Choroid plexus epithelial cell (primary cell): ENCODE measurements at places on chromosomes 2 and 18.
A peak's percentile ranks its signal among the peaks of the same experiment; 100 is the strongest.

DNA sequence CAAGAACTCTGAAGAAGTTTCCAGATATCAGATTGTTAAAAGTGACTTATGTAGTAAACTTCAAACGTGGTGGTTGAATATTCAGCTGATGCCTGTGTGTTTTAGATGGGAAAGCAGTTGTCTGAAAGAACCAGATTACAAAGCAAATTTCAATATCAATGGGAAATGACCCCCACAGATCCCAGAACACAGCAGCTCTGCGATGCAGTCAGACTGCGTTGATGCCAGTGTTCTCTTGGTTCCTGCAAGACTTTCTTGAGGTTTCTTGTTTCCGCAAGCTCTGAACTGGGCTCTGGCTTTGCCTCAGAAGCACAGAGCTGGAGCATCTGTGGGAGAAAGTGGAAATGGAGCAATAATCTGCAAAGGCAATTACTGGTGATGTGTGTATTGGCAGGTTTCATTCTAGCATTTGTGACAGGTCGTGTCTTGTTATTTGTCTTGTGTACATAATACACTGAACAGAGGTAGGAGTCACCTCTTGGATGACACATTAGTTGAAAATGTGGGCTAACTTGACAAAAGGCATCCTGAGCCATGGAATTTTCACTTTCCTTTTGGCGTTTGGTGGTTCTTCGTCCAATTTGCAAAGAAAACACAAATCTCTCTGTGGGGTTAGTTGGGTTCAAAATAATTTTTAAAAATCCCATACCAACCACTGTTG lies 10.8 kb upstream of the LYPD6B start:
- DNase-seq, result no peak

GRCh38 chr2:172223601-172224054 lies 120.9 kb upstream of the DLX2 start:
- no peak for DNase-seq

DNA sequence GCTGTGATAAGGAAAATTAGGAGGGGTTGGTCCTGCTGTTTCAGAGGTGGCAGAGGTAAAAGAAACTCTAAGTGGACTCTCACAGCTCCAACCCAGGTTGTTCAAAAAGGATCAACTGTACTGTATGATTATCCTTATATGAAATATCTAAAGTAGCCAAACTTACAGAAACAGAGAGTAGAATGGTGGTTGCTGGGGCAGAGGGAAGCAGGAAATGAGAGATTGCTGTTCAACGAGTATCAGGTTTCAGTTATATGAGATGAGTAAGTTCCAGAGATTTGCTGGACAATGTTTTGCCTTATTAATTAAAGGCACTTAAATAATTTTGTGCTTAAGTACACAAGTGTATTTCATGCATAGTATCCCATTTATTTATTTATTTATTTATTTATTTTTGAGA lies 972.0 kb upstream of the LRRTM1 start:
- no peak for DNase-seq

- DNase-seq, result no peak
Observed at GRCh38 chr2:214699236-214699635, 110.2 kb downstream of the BARD1 start.

DNA sequence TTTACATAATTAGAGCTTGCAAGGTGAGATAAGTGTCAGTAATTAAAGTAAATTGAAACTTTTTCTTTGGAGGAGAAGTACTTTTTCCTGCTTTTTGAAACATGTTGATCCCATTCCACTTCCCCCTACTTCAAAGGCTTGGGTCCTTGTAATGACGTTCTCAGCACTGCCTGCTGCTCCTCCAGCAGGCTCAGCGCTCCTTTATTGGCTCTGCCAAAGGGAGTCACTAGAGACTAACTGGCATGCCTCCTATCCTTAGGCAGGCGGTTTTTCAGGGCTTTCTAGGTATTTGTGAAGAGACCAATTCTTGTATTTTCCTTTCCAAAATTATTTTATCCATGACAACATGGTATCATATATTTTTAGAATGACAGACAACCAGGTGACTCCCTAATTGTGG lies 43.9 kb upstream of the ACADL start:
- DNase-seq, result no peak

DNA sequence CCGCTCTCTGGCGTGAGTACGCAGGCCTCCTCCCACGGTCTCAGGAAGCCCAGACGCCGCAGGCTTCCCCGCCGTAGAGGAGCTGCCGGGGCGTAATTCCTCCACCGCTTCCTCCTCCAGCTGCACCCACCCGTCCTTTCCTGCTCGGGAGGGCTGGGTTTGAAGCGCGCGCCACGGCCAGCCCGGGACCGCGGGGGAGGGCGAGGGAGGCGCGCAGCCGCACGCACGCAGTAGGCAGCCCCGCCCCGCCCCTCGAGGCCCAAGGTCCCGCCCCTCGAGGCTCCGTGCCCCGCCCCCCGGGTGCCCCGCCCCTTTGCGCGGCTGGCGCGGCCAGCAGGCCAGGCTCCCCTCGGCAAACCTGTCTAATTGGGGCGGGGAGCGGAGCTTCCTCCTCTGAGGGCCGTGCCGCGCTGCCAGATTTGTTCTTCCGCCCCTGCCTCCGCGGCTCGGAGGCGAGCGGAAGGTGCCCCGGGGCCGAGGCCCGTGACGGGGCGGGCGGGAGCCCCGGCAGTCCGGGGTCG lies at the start of gene MALT1:
Gene MALT1 (plus strand): TSS at position 355 of the 521 bp plus-strand sequence. CDS start 179 bp downstream, outside the sequence.
- DNase-seq, result peak; percentile 89

DNA sequence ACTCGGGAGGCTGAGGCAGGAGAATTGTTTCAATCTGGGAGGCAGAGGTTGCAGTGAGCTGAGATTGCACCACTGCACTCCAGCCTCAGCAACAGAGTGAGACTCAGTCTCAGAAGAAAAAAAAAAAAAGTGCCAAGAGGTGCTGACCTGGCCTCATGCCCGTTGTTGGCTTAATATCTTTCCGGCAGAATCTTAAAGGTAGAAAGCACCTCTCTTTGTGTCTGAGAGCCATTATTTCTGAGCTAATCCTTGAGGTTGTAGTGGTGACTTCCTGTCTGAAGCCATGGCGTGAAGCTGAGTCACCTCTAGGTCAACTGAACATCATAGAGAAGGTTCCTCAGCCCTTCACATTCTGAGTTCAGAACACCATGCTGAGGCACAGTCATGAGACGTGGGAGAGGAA lies 60.4 kb downstream of the WDSUB1 start:
- peak; percentile 84 for DNase-seq

GRCh38 chr2:17148407-17149145 lies 369.7 kb downstream of the RAD51AP2 start:
- DNase-seq, result peak; percentile 55

DNA sequence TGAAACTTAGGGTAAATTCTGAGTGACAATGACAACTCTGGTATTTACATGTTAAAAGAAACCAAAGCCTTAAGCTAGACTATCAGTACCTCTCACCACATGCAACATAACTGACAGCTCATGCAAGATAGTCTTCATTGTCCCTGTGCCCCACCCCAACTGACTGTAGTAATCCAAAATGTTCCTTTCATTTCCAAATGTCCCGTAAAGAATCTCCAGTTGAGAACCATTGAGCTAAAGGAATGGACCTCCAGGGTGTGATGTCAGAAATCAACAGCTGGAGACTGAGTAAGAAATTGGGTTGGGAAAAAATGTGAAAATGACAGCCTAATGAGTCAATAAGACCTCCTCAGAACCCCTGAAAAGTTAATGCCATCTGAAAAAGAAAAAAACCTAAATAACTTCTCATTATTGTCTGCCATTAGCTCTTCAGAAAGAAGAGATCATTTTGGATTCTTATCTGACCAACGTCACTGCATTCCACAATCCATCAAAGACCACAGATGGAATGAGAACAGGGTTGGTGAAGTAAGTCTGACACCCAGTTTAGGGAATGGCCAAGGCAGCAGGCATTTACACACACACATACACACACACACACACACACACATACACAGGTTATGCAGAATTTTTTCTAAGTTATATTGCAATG lies 51.7 kb upstream of the ACVR2A start:
- DNase-seq, result peak; percentile 13

GRCh38 chr18:48983793-48984437 lies 33.1 kb upstream of the SMAD7 start:
- peak; percentile 38 for DNase-seq

- peak; percentile 92 for DNase-seq
Observed at GRCh38 chr2:237244976-237245646, 159.4 kb downstream of the COPS8 start.

DNA sequence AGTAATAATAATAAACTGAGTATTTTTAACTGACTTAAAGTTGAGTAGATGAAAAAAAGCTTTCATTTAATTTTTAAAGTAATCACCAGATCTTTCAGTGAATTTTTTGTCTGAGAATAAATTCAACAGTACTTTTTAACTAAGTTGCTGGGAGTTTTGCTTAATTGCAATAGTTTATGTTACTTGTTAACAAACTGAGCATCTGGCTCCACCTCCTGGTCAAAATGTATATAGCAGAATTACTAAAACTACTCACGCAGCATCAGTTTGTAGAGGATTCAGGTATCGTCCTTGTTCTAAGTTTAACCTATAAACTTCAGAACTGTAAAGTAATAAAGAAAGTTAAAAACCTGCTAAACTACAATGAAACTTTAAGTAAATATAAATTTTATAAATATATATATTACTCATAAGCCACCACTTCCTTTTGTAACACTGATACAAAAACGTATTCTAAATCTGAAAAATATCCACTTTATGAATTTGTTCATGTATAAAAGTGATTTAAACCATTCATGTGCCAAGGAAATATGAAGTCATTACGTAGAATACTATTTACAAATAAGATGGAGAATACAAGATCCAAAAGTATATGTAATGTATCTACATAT lies 21.3 kb downstream of the NOL10 start:
- DNase-seq, result peak; percentile 81

DNA sequence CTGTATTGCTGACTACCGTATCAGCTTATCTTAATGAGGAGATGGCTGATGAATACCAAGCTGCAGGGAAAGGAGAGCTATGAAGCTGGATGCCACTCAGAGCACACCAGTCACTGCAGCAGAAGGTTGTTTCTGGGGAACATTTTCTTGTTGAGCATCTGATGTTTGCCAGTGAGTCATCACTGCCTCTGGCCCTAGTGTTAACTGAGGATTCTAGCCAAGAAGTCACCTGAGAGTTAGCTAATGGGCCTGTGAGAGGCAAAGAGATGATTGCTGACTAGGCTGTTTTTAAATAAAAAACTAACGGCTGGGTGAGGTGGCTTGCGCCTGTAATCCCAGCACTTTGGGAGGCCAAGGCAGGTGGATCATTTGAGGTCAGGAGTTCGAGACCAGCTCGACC lies 37.9 kb downstream of the CCDC150 start:
- DNase-seq, result peak; percentile 90

GRCh38 chr2:2112416-2113105 lies 218.5 kb downstream of the MYT1L start:
- DNase-seq, result peak; percentile 68

GRCh38 chr2:42713920-42714319 lies 50.0 kb downstream of the OXER1 start:
- DNase-seq, result no peak

GRCh38 chr2:204264085-204264553 lies 281.2 kb upstream of the PARD3B start:
- DNase-seq, result no peak

- peak; percentile 73 for DNase-seq
Observed at GRCh38 chr18:48230467-48231113, 178.6 kb downstream of the ZBTB7C start.

- no peak for DNase-seq
Observed at GRCh38 chr2:226466124-226466523, 333.5 kb downstream of the IRS1 start.

DNA sequence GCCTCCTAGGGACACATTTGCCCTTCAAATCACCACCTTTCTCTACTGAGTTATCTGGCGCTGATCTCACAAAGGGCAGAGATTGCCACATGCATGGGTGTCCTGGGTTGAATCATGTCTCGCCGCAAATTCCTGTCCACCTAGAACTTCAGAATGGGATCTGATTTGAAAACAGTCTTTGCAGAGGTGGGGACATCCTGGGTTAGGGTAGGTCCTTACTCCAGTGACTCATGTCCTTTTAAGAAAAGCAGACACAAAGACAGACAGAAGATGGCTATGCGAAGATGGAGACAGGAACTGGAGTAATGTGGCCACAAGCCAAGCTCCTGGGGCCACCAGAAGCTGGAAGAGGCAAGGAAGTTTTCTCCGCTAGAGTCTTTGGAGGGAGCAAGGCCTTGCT lies 197.4 kb upstream of the SMIM21 start:
- DNase-seq, result no peak

- peak; percentile 29 for DNase-seq
Observed at GRCh38 chr2:144944546-144945220, 424.8 kb upstream of the ZEB2 start.

DNA sequence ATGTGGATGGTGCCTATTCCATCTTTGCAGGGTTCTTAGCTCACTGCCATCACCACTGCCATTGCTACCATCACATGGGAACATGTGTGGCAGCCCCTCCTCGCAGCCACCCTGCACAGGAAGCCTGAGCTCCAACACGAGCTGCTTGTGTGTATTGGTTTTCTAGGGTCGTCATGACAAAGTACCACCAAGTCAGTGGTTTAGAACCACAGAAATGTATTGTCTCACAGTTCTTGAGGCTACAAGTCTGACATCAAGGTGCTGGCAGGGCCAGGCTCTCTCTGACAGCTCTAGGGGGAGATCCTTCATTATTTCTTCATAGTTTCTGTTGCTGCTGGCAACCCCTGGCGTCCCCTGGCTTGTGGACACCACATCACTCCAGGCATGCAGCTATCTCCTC lies 10.3 kb upstream of the IL1R2 start:
- no peak for DNase-seq

DNA sequence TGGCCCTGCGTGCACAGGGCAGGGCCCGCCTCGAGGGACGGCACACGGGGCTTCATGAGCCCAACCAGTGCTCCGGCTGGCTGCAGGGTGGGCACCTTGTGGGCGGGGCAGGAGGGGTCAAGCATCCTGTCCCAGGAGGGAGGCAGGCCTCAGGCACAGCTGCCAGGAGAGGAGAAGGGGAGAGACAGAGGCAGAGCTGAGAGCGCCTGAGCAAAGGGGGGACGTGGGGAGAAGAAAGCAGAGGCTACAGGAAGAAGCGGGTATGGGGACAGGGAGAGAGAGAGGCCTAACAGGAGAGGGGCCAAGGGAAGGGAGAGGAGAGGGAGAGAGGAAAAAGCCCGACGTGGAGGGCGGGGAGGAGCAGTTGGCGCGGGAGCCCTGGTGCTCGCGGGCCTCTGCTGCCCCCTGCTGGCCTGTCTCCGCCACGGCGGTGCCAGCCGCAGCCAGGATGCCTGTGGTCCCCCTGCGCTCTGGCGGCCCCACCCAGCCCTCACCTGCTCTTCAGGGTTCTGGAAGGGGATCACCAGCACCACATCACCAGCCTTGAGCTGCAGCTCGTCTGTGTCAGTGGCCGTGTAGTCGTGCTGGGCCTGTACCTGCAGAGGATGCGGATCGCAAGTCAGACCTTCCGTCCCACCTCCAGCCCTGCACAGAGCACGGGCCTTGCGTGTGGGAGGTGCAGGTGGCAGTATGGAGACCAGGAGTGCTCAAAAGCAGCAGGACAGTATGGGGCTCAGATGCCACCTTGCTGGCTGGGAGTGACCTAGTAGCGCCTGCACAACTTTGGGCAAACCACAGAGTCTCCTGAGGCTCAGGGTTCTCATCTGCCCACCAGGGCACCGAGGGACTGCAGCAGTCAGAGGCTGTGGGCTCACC lies 56.8 kb downstream of the BIN1 start:
- peak; percentile 61 for DNase-seq
